Suppressor macrophage treated with lipopolysaccharide for 1 hour (primary cell): ENCODE measurements at places on chromosomes 1 and 21.
A peak's percentile ranks its signal among the peaks of the same experiment; 100 is the strongest.

GRCh38 chr1:34167389-34167788 is 2.4 kb upstream of the CSMD2 start:
- DNase-seq = no peak

GRCh38 chr1:44941424-44942324 is 44.7 kb downstream of the EIF2B3 start:
- DNase-seq = no peak

- no peak for DNase-seq
These were observed 138.6 kb upstream of the ERRFI1 start for GRCh38 chr1:8164670-8165069.

DNA sequence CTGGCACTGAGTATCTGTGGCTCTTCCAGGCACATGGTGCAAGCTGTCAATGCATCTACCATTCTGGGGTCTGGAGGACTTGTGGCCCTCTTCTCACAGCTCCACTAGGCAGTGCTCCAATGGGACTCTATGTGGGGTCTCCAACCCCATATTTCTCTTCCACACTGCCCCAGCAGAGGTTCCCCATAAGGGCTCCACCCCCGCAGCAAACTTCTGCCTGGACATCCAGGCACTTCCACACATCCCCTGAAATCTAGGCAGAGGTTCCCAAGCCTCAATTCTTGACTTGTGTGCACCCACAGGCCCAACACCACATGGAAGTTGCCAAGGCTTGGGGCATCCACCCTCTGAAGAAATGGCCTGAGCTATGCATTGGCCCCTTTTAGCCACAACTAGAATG is 18.8 kb downstream of the ODF2L start:
- DNase-seq = no peak

- no peak for DNase-seq
These were observed 124.9 kb downstream of the KAZN start for GRCh38 chr1:14723401-14723800.

GRCh38 chr1:172533513-172534151 is 682 bp downstream of the SUCO start:
- peak; percentile 73 for DNase-seq

DNA sequence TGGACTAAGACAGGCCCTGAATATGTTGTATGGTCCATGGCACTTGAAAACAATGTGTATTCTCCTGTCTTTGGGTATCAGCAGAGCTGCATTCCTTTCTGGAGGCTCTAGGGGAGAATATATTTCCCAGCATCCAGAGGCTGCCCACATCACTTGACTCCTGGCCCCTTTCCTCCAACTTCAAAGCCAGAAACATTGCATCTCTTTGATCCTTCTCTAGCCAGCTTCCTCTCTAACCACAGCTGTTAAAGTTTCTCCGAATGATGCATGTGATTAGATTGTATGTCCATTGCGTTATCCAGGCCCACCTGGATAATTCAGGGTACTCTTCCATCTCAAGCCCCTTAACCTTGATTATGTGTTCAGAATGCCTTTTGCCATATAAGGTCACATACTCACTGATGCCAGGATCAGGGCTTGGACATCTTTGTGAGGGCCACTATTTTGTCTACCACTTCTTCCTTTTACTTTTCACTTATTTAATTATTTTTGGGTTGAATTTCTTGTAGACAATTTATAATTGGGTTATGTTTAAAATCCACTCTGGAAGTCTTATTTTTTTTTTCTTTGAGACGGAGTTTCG is 5.3 kb downstream of the CHD1L start:
- no peak for DNase-seq

DNA sequence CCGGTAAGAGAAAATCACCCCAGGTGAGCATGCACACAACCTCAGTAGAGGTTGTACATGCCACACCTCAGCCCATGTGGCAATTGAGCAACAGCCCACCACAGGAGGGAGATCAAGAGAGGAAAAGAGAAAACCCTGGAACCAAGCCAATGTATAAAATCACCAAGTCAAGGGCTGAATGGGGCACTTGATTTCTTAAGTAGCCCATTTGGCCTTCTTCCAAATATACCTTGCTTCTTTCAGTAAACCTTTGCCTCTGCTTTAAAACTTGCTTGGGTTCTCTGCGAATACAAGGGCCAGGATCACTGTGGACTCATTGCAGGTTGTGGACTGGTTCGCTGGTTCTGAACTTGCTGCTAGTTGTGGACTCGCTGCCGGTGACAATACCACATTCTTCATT is 1814.0 kb downstream of the PLA2G4A start:
- no peak for DNase-seq

GRCh38 chr1:225816643-225817538 is 7.0 kb downstream of the EPHX1 start:
- DNase-seq = no peak

- DNase-seq = no peak
These were observed 3.9 kb upstream of the PSMG1 start for GRCh38 chr21:39187141-39187540.

DNA sequence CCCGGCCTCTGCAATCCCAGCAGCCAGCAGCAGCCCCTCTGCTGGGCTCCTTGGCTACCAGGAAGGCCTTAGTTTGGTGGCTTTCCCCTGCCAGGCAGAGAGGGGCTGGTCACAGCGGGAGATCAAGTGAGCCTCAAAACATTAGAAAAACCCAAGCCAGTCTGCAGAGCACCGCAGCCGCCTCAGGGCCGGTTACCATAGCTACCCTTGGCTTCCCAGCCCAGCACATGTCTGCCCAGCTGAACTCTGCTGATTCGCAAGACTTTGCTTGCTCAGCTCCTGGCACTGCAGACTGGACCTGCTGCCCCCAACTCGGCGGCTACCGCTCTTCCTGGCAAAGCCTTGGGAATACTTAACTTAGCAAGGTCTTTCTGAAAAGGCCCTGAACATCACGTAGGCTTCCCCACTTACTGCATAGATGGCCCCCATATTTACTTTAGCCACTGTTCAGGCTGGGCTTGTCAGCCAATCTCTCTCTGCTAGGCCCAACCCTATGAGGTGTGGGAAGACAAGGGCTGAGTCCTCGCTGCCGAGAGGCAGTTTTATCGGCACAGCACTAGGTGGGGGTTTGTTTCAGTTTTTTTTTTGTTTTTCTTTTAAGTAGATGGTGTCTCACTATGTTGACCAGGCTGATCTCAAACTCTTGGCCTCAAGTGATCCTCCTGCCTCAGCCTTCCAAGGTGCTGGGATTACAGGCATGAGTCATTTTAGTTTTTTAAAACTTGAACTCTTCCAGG is 28.6 kb upstream of the PLEKHG5 start:
- no peak for DNase-seq

DNA sequence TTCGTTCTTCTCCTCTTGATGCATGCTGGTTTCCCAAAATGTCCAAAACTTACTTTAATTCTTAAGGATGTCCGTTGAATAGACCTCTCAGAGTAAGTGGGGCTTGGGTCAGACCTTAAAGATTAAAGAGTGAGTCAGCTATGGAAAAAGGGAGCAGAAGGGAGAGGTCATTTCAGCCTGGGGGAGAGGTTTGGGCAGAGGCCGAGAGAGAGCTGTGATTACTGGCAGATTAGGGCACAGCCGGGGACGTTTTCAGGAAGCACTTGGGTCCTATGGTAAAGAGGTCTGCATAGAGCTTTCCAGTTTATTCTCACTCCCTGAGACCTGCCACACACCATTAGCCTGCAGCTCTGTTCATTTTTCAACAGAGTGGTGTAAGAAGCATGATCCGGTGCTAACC is 14.0 kb upstream of the ST3GAL3 start:
- no peak for DNase-seq

DNA sequence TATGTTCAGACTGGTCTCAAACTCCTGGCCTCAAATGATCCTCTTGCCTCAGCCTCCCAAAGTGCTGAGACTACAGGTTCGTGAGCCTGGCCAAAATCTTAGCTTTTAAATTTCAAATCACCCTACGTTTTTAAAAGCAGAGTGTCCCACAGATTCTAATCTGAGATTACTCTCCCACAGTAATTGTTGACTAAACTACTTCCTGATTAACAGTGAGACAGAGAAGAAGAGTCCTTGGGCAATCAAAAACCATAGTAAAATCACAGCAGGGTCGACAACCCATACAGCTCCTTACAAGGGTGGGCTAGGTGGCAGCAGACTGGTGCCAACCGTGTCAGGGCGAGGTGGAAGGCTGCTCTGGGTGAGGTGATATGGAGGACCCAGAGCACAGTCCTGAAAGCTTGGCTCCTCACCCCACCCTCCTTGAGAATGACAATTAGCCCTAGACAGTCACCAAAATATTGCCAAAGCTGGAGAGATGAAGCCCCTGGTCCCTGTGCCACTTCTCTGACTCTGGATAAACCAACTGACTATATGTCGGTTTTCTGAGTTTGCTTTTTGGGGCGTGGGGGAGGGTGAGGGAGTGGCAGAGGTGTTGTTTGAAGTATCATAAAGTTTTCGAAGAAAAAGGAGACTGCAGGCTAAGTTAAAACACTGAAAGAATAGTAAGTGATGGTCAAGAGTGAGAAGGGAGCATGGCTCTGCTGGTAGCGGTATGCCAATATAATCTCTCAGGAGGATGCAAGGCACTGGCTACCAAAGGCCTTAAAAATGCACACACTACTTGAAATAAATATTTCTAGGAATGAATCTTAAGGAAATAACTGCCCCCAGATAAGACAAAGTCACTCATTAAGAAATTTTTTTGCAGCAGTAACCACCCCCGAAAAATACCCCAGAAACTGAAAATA is 86.8 kb downstream of the SLC45A1 start:
- DNase-seq = no peak

- DNase-seq = no peak
These were observed 37.7 kb upstream of the IGSF21 start for GRCh38 chr1:18069903-18070302.

DNA sequence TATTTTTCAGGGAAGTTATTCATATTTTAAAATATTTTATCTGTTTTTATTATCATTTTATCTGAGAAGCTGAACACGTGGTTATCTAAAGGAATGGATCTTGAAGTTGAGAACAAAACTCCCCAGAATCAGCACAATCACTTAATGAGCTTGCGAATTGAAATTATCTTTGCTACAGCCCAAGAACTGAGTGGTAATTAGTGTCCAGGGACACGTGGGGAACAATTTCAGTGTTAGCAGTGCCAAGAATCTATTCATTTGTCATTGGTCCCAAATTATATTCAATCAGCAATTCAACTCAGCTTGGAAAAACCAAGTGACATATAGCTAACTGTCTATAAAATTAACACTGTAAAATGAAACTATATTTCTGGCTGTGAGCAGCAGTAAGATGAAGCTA is 197.6 kb upstream of the UBE2U start:
- DNase-seq = no peak

DNA sequence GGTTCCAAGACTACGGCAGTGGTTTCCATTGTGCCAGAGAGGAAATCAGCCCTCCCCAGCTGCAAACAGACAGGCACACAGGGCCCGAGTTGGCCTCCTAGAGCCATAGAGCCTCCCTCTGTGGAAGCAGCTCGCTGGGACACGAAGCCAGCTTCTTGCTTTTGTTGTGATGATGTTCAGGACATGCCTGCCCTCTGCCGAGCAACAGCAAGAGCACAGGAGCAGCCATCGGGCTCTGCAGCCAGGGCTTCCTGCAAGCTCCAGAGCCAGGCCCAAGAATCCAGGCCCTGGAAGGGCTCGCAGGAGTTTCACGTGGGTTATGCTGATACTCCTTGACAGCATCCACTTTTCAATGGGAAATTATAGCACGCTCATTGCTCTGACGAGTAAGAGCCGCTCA is 18.5 kb downstream of the NPHP4 start:
- no peak for DNase-seq

- no peak for DNase-seq
These were observed 1.2 kb upstream of the CAMK2N1 start for GRCh38 chr1:20487236-20487590.
